ENCODE measurements at places on chromosomes 1 and 21.

DNA sequence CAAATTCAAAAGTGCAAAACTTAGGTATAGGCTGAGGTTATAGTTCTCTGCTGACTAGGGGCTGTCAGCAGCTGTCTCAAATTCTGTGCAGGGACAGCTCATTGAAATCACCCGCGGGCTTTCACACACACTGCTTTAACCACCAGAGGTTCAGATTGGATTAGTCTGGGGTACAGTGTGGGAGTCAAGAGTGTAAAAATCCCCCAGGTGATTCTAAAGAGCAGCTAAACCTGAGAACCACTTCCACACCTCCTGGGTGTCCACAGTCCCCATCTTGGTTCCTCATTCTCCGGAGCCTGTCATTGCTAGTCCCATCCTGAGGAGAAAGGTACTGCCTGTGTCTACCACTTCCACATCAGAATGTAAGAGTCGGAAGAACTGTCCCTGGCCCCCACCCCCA is 9.9 kb upstream of the TDRD10 start:
- no peak for DNase-seq

GRCh38 chr1:157360023-157360390 is 192.3 kb downstream of the FCRL5 start:
- no peak for DNase-seq

- no peak for DNase-seq
Measured at GRCh38 chr21:43317254-43317748, 109.6 kb downstream of the SIK1 start.

GRCh38 chr1:110272045-110272444 is 61.9 kb downstream of the KCNC4 start:
- DNase-seq = no peak

DNA sequence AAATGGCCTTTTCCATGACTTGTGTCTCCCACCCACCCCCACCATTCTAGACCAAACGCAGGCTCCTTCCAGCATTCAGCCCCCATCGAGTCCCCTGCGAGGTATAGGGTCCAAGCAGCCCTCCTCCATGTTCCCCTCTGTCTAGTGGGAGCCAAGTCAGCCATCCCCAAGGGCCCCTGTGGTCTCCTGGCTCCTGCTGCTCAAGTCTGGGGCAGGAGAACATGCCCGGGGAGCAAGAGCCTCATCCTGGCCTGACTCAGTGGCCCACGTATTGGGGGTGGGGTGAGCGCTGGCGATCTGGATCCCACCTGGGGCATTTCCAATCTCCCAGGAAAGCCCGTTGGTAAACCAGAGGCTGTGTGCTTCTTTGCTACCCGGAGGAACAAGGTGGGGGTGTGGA is 4.1 kb upstream of the PRDM16 start:
- no peak for DNase-seq

- peak; percentile 61 for DNase-seq
Measured at GRCh38 chr1:196393742-196394141, 214.5 kb downstream of the KCNT2 start.

- DNase-seq = peak; percentile 63
Measured at GRCh38 chr21:39385299-39386145, 36.6 kb upstream of the HMGN1 start.

DNA sequence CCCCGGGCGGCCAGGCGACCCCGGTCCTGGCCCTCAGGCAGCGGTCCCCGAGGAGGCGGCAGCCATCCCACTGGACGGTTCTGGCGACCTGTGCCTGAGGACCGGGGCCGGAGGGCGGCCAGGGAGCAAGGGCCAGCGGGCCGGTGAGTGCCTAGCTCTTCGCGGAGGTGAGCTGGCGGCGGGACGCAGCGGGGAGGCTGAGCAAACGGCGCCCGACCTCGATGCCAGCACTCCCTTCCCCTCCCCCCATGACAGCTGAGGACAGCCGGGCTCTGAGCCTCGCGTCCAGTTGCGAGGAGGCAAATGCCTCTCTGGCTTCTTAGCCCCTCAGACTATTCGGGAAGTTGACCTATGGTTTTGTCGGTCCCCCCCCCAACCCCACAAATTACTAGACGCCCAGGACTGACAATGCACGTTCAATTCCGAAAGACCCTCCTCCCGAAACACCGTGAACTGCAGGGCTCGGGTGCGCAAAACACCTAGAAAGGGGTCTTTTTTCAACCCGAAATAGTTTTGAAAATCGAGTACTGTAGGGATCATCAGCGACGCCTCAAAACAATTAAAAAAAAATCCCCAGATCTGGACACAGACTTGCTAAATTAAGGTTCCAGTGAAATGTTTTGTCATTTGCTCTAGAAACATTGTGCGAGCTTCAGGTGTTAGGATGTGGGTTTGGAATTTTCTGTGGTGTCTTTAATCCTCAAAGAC is 8.3 kb downstream of the CDKN2C start:
- DNase-seq = no peak

DNA sequence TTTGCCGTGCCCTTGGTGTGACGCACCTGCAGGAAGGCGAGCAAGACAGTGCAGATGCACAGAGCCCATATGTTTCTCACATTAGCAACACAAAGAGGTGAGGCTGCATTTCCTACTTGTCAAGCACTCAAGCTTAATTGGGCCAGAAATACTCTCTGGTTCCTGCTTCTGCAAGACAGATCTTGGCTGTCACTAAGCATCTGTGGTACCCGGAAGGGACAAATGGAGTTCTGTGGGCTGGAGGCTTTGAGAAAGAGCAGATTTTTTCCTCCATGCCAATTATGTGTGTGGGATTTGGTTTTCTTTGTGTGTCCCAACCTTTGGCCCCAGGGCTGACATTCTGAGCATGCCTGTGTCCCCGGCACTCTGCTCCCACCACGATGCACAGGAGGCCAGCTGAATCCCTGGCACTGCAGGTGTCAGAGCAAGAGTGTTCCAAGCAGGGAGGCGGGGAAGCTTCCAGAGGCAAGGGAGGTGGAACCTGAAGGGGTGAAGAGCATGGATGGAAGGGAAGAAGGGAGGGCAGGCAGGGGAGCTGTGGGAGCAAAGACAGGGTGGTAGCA is 52.0 kb upstream of the STUM start:
- DNase-seq = no peak

- DNase-seq = peak; percentile 29
Measured at GRCh38 chr1:7808253-7808844, 24.3 kb downstream of the PER3 start.

DNA sequence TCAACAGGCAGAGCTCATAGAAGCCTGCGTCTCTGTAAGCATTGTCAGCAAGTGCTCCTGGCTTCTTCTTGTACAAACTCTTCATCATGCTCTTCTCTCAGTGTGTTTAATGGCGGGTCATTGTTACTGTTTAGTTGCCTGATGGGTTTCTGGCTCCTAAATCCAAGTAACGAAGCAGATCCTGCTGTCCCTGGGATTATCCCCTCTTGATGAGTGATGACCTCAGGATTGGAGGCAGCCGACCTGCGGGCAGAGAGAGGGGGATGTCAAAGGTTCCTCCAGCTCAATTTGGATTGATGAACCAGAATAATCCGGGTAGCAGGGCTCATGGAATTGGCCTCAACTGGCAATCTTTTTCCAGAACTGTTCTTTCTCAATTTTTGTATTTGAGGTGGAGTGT is 66.1 kb upstream of the BARHL2 start:
- no peak for DNase-seq

- no peak for DNase-seq
Measured at GRCh38 chr1:150576794-150577556, 2.4 kb downstream of the MCL1 start.

DNA sequence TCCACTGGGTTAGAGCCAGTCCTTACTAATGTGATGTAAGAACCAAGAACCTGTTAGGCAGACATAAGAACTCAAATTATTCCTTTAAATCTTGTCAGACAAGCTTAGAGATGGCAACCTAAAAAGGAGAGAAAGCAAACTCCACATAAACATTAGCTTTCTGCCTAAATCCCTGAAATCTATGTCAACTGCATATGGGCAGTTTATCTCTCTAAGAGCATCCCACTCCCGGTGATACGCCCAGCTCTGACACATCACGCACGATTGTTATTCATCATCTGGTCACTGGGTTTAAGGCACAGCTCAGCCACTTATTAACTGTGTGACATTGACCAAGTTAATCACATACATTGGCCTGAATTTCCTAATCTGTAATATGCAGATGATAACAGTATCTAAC is 323.7 kb downstream of the HHIPL2 start:
- DNase-seq = no peak

GRCh38 chr1:57632401-57632800 is 208.5 kb upstream of the DAB1 start:
- peak; percentile 30 for DNase-seq

GRCh38 chr1:67614511-67614934 is 70.5 kb upstream of the GADD45A start:
- no peak for DNase-seq

- DNase-seq = peak; percentile 42
Measured at GRCh38 chr1:28973596-28974421, 59.4 kb downstream of the EPB41 start.

- no peak for DNase-seq
Measured at GRCh38 chr1:174217248-174217647, 57.9 kb downstream of the RABGAP1L start.

DNA sequence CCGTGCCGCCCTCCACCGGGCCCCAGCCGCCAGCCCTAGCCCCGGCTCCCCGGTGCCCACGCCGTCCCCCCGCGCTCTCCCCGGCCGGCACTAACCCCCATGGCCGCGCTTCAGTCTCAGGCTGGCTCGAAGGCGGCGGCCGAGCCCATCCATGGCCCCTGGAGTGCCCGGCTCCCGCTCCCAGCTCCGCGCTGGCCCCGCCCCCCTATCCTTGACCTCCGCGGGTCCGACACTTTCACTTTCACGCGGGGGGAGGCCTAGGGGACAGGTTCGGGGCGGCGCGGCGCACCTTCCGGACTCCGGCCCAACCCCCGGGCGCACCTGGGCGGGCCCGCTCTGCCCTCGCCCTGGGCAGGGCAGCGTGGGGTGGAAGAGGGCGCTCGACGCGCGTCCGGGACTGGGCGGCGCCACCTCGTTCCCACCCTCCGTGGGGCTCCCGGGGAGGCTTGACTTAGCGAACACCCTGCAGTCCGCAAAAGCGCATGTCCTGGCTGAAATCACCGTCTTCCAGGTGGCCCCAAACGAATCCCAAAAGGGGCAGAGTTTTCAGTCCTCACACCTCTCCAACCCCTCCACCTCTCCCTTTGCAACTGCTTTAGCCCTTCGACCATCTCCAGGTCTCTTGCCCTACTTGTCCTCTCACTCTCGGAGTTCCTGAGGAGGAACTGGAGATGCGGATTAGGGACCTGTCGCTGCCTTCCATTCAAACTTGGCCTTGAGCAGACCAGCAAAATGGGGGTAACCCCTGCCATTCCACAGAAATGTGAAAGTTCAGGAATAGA is 3.9 kb upstream of the DENND2D start:
- DNase-seq = no peak

- peak; percentile 43 for DNase-seq
Measured at GRCh38 chr1:205013683-205014367, 29.2 kb upstream of the CNTN2 start.

DNA sequence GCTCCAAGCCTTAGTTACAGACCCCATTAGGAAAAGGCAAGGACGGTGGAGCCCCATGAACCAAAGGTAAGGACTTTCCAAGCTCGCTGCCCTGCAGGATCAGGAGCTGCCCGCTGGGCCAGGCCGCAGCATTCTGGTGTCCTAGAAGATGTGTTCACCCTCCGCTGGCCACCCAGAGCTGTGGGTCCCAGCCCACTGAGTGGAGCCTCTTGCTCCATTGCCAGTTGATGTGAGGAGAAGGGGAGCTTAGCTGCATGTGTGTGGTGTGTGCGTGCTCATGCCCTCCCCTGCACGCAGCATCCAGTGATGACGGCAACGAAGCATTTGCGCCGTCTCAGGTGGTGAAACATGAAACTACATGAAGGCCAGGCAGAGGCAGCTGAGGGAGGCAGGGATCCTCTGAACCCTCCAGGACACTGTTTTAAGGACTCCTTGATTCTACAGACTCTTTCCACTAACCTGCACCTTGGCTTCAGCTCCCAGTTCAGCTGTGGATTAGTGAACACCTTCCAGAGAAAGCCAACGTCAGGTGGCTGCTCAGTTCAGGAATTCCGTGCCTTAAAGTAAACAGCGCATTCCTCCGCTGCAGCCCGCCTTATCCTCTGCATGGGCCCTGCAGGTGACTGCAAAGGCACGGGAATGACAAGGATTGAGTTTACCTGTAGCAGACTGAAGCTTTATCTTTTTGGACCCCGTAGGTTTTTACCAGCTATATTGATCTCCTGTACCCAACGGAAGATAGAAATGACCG is 48.7 kb downstream of the SMYD2 start:
- DNase-seq = no peak

DNA sequence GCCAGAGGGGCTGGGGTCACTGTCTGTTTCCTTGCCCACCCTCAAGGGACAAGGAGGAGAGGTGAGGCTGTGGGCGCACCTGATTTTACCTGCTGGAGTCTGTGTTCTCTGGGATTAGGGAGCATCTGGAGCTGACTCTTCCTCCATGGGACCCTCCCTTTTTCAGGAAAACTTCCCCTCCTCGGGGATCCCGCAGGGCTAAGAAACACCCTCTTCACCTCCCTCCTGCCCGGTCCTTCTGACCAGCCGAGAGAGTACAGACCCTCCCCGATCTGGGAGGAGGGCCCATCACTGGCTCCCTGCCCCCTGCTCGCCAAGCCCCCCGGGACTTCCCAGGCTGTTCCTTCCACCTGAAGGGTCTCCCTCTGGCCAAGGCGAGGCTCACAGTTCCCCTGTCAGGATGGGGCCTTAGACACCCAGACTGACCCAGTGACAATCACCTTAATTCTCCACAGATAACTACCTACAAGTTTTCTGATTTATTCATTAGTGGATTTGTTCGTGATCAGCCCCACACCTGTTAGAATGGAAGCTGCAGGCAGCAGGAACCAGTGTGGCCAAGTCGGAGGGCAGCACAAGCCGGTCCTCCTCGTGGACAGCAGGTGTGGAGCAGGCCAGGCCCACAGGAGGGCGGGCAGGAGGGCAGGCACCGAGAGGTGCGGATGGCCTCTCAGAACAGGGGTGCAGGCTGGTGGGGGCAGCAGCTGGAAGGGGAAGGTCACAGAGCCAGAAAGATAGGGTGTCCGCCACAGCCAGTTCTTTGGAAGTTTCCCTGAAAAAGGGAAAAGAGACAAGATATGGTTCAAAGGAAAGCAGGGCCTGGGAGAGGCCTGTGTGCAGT is 15.9 kb upstream of the SAMD11 start:
- no peak for DNase-seq

GRCh38 chr1:93694819-93695218 is 13.2 kb upstream of the BCAR3 start:
- DNase-seq = no peak

DNA sequence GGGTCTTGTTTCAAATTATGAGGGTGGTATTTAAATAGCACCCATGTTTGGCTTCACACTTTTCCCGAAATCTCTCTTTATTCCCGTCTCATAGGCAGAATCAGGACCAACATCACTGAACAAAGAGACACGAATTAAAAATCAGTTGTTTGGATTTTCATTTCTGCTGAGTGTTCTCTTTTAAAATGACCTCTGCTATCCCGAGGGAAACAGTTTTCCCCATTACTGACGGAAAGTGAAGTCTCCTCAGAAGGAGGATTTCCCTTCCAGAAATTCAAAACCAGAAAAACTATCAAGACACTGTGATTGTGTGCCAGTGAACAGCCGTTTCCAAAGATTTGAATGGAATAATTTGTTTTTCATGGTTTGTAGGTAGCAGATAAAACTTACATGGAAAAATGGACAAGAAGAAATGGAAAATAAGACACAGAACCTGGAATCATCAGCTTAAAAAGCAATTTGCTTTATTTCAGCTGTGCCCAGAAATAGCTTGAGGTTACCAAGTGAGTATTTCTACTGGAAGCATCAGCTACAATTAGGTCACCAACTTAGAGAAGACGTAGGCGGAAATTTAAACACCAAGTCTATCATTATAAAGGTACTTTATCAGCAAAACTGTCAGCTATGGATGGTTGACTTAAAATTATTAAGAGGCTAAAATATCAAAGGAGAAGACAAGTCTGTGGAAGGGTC is 68.5 kb downstream of the RUNX1 start:
- DNase-seq = peak; percentile 55

All from astrocyte (in vitro differentiated cells and primary cell).